ENCODE measurements at places on chromosomes 7 and 10. TPM values are rescaled to one million over a fixed set of nuclear protein-coding genes. Genes with fewer than 3 reads are reported as not detected.

MRLN gene
- not detected for total RNA-seq

UBE2D1 gene
- total RNA-seq = 12.8 TPM

HOXA2 gene
- not detected for total RNA-seq

TAC1 gene
- not detected for total RNA-seq

Measured in T-helper 2 cell treated with Interferon-gamma antibody and Interleukin-4, amounts not matched to agents 100 ng/mL and 5 ng/mL, for 36 hours (primary cell).